ENCODE measurements at places on chromosomes 1 and 21.

- peaks cover 7% of the 10 kb centered on the region for H3K4me1 ChIP-seq
- DNase-seq = no peak
- H3K4me3 ChIP-seq = no peak overlapping the region
- peaks cover 21% of the 10 kb centered on the region for H3K27me3 ChIP-seq
- H3K36me3 ChIP-seq = no peaks in the 10 kb centered on the region
- H3K27ac ChIP-seq = no peak overlapping the region
These were observed 20.4 kb downstream of the KCNN3 start for GRCh38 chr1:154849645-154850131.

DNA sequence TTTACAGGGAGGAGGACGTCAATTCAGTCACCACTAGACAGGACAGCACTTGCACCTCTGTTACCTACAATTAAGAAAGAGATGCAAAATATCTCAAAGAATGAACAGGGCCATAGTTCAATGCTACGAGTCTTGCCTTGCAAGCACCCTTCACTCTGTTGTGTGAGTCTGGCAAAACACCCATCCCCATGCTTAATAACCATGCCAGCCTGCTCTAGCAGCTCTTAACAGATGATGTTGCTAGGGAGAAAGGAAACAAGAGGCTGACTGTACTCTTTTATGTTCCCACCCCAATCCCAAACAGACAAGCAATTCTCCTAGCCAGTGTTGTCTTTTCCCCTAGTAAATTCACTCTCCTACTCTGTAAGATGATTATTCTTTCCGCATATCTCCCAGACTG, 5.3 kb downstream of the CBR1 start:
- no peak overlapping the region for H3K4me3 ChIP-seq
- DNase-seq = no peak
- H3K27me3 ChIP-seq = no peaks in the 10 kb centered on the region
- peaks cover 81% of the 10 kb centered on the region for H3K4me1 ChIP-seq

- no peak overlapping the region for H3K4me3 ChIP-seq
- H3K27ac ChIP-seq = peak overlapping the region; percentile 24
- no peaks in the 10 kb centered on the region for H3K27me3 ChIP-seq
These were observed 5.3 kb downstream of the PSRC1 start for GRCh38 chr1:109277434-109278204.

DNA sequence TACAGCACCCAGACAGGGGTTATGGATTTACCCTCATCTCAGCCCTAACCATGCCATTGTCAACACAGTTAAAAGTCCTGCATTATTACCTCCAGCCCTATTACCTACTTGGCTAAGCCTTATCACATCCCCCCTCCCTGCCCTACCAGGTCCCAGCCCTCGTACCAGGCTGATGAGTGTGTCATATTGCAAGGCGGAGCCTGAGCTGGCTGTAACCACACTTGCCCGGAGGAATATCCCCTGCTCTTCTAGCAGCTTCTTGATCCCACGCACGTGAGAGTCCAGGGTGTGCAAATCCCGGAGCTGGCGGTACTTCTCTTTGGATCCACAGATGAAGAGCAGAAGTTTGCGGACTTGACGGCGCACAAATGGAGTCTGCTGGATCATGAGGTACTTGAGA, 87.4 kb downstream of the UBR4 start:
- peaks cover 92% of the 10 kb centered on the region for H3K36me3 ChIP-seq
- H3K4me3 ChIP-seq = no peak overlapping the region

GRCh38 chr1:16617114-16617631, 3.8 kb upstream of the NBPF1 start:
- no peak overlapping the region for H3K4me3 ChIP-seq
- H3K36me3 ChIP-seq = no peaks in the 10 kb centered on the region
- H3K27me3 ChIP-seq = no peaks in the 10 kb centered on the region
- no peak for DNase-seq
- no peaks in the 10 kb centered on the region for H3K4me1 ChIP-seq

DNA sequence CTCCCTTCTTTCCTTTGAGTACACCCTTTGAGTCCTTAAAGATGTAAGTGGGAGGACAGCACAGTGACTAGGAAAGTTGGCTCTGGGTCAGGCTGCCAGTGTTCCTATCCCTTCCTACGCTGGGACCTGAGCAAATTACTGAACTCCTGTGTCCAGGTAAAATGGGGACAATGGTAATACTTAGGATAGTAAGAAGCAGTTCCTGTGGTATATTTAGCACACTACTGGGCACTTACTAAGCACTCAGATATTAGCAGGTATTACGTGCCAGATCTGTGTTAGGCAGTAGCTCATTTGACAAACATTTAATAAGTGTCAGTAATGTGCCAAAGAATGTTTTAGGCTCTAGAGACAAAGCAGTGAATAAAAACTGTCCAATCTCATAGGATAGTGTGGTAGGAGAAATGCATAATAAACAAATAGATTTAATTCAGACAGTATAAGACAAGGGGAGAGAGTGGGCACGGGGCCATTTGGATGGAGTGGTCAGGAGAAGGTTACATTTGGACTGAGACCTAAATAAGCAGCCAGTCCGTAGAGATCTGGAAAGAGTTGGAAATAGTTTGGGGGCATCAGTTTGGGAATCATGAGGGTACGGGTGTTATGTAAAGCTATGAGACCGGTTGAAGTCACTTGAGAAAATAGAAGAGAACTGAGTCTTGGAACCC, 26.2 kb upstream of the ZFP69B start:
- no peak for DNase-seq
- peaks cover 11% of the 10 kb centered on the region for H3K4me1 ChIP-seq
- H3K4me3 ChIP-seq = no peak overlapping the region
- peaks cover 81% of the 10 kb centered on the region for H3K36me3 ChIP-seq

- H3K27ac ChIP-seq = no peak overlapping the region
- no peak overlapping the region for H3K4me3 ChIP-seq
- H3K4me1 ChIP-seq = peaks cover 12% of the 10 kb centered on the region
- no peak for DNase-seq
- peaks cover 5% of the 10 kb centered on the region for H3K36me3 ChIP-seq
These were observed 131.7 kb upstream of the ERRFI1 start for GRCh38 chr1:8157765-8158164.

- no peak overlapping the region for H3K27ac ChIP-seq
- H3K27me3 ChIP-seq = peaks cover 3% of the 10 kb centered on the region
- no peak overlapping the region for H3K4me3 ChIP-seq
- no peak for DNase-seq
- peaks cover 2% of the 10 kb centered on the region for H3K4me1 ChIP-seq
These were observed 27.7 kb upstream of the FMO1 start for GRCh38 chr1:171220581-171221054.

- no peak for DNase-seq
- H3K4me3 ChIP-seq = no peak overlapping the region
- peaks cover 22% of the 10 kb centered on the region for H3K27me3 ChIP-seq
- H3K27ac ChIP-seq = no peak overlapping the region
These were observed 54.6 kb downstream of the GORAB start for GRCh38 chr1:170586321-170587252.

DNA sequence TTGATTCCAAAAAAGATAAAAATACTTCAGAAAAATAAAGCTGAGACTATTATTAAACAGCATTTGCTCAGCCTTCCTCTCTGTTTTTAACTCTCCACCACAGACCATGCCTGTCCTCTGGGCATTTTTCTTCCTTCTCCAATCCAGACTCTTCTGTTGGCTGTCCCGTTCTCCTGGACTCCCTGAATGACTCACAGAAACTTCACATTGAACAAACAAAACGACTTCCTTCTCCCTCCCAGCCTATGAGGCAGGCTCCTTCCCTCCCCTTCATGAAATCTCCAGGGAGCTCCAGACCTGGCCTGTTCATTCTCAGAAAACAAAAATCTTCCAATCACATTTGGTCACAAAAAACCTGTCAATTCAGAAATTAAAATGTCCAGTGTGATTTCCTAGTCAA, 421.3 kb downstream of the NPHP4 start:
- H3K4me1 ChIP-seq = peaks cover 5% of the 10 kb centered on the region
- DNase-seq = no peak
- no peak overlapping the region for H3K27ac ChIP-seq
- no peak overlapping the region for H3K4me3 ChIP-seq
- H3K27me3 ChIP-seq = no peaks in the 10 kb centered on the region
- no peaks in the 10 kb centered on the region for H3K36me3 ChIP-seq

GRCh38 chr1:65527190-65527589, 106.7 kb downstream of the LEPR start:
- no peak for DNase-seq
- peaks cover 5% of the 10 kb centered on the region for H3K36me3 ChIP-seq
- no peak overlapping the region for H3K27ac ChIP-seq
- H3K4me3 ChIP-seq = no peak overlapping the region

DNA sequence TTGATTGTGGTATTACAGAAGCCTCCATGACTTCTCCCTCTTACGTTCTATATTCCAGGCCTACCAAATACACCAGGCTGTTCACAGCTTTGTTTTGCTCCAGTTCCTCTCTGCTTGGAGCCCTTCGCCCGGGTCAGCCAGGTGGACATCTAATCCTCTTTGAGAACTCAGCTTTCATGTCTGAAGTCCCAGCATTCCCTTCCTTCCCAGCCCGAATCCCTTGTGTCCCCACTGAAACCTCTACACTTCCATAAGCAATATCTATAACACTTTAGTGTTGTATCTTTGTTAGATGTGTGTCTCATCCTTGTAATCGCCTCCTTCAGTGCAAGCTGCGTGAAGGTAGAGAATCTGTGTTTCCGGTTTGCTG, 1.9 kb downstream of the RNF11 start:
- no peak overlapping the region for H3K4me3 ChIP-seq
- no peak overlapping the region for H3K27ac ChIP-seq
- H3K27me3 ChIP-seq = no peaks in the 10 kb centered on the region
- H3K36me3 ChIP-seq = peaks cover 8% of the 10 kb centered on the region
- peaks cover 39% of the 10 kb centered on the region for H3K4me1 ChIP-seq

GRCh38 chr21:37407719-37408420, 41.3 kb downstream of the DYRK1A start:
- peaks cover 60% of the 10 kb centered on the region for H3K4me1 ChIP-seq
- H3K27ac ChIP-seq = peak overlapping the region; percentile 28
- H3K36me3 ChIP-seq = peaks cover 23% of the 10 kb centered on the region
- no peak for DNase-seq
- H3K27me3 ChIP-seq = no peaks in the 10 kb centered on the region

DNA sequence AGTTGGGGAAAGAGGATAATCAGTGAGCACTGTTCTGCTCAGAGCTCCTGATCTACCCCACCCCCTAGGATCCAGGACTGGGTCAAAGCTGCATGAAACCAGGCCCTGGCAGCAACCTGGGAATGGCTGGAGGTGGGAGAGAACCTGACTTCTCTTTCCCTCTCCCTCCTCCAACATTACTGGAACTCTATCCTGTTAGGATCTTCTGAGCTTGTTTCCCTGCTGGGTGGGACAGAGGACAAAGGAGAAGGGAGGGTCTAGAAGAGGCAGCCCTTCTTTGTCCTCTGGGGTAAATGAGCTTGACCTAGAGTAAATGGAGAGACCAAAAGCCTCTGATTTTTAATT, 42.7 kb downstream of the YARS1 start:
- H3K4me1 ChIP-seq = peaks cover 15% of the 10 kb centered on the region
- H3K36me3 ChIP-seq = peaks cover 47% of the 10 kb centered on the region
- H3K4me3 ChIP-seq = no peak overlapping the region
- H3K27ac ChIP-seq = peak overlapping the region; percentile 57
- DNase-seq = no peak

DNA sequence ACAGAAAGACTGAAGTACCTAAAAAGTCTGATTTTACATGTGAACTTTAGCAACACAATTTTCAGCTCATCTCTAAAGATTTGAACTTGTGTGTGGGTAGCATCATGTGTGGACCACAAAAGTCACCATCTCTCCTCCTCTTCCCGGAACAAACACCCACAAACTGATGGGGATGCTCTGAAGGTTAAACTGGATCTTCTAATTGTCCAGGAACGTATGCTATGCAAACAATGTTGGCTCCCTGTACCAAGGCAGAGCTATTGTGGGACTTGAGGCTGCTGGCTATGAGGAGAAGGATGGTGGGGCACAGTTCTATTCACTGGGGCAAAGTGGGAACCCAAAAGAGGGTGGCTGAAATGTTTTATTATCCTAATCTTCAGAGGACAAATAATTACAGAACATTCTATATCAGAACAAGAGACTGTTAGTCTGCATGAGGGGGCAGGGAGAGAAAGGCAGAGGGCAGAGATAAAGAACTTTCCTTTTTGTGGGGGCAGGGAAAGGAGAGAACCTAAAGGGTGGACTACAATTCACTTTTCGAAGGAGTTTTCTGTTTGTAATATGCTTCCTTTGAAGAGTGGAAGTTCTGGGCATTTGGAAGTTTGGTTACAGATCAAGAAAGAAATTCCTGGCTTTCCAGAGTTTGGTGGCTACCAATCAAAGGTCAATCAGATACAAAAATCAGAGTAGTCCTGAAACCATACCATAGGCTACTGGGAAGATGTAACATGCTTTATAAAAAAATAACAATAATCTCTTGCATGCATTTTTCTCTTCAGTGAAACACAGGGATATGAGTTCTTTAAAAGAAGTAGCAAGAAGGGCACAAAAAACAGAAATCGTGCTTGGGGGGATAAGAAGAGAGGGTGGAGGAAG, 62.9 kb downstream of the GADD45A start:
- no peak overlapping the region for H3K27ac ChIP-seq
- H3K27me3 ChIP-seq = peaks cover 17% of the 10 kb centered on the region
- H3K36me3 ChIP-seq = no peaks in the 10 kb centered on the region
- H3K4me1 ChIP-seq = peaks cover 21% of the 10 kb centered on the region
- H3K4me3 ChIP-seq = no peak overlapping the region

GRCh38 chr21:42049578-42050430, 21.3 kb upstream of the UMODL1 start:
- H3K4me3 ChIP-seq = no peak overlapping the region
- no peak for DNase-seq

DNA sequence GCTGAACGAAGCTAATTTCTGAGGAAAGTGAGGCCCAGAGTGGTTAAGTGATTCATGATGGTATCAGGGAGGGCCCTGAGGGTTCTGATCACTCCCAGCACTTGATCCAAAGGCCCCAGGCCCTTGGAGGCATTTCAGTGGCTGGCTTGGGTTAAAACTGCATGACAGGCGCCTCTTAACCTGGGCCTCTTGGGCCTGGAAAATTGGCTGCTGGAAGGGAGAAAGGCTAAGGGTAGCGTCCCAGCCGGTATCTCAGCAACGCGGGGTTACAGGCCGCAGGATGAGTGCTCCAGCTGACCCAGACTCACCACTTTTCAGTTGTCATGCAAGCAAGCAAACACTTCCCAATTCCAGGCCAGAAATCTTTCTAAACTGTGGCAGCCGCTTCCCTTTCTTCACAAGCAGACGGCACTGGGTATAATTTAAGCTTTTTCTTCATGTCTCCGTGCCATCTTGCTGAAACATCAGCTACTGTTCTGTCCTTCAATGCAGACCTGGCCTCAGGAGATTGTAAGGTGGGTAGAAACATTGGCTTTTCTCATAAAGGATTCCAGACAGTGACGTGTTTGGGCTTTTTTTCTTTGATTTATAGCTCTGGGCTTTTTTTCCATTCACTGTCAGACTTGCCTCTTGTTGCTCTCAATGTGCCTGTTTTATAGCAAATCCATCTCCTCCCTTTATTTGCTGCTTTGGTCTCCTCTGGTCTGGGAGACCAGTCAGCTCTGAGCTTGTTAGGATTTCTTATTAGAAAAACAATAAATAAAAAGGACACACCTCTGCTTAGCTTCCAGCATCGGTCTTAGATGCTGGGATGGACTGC, 229.1 kb downstream of the KCNJ6 start:
- H3K36me3 ChIP-seq = no peaks in the 10 kb centered on the region
- H3K4me1 ChIP-seq = no peaks in the 10 kb centered on the region
- DNase-seq = no peak
- H3K27ac ChIP-seq = no peak overlapping the region
- H3K27me3 ChIP-seq = peaks cover 2% of the 10 kb centered on the region

- DNase-seq = no peak
- no peaks in the 10 kb centered on the region for H3K4me1 ChIP-seq
- H3K27ac ChIP-seq = no peak overlapping the region
These were observed 41.0 kb upstream of the SEC16B start for GRCh38 chr1:178010674-178011464.

- H3K4me1 ChIP-seq = peaks cover 29% of the 10 kb centered on the region
- DNase-seq = no peak
These were observed 22.7 kb downstream of the AHCYL1 start for GRCh38 chr1:110007046-110007830.

GRCh38 chr1:52435211-52435610, 30.8 kb downstream of the PRPF38A start:
- peaks cover 1% of the 10 kb centered on the region for H3K4me1 ChIP-seq
- no peak for DNase-seq
- H3K27ac ChIP-seq = no peak overlapping the region
- H3K36me3 ChIP-seq = peaks cover 46% of the 10 kb centered on the region
